Panc1 (cell line): ENCODE measurements at places on chromosomes 7 and 10.

DNA sequence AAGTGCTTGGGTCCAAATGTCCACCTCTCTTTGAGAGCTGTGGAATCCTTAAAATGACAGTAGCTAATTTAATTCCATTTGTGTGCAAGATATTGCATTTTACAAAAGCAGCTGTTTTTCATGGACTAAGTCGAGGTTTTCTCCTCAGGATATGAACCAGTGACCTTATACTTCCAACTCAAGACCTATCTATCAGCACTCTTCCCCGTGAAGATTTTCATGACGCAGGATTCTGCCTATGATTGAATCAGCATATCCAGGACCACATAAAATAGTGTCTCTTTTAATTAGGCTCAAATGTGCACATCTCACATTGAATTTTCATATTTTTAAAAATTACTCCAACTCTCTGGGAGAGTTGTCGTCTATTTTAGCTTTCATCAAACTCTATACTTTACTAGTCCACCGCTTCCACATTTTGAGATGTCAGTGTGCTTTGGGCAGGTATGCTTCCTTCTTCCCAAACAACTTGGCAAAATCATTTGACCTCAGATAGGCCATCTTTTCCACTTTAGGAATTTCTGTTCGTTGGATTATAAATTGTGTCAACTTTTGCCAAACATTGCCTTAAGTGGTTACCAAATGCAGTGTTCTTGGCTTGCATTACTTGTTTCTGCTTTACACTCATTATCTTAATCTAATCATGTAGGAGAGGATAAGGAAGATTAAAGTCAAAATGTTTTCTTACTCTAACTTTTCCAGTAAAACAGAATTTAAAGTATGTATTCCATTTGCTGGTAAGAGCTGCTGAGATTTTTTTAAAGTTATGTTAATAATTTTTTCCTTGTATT lies 39.4 kb downstream of the SEMA3A start:
- DNase-seq = no peak

DNA sequence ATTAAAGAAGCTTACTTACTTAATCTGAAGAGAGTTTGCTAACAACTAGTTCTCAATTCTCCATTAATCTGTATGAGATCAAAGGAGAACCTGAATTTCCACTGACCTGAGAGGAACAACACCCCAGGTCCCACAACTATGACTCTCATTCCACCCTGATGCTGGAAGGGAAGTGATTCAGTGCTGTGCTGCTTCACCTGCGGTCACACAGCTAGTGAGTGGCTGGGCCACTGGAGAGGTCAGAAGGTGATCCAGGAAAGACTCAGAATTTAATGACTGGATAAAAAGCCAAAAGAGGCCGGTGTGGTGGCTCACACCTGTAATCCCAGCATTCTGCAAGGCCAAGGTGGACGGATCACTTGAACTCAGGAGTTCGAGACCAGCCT lies 23.6 kb downstream of the SORBS1 start:
- no peak for DNase-seq

- DNase-seq = no peak
These were observed 67.3 kb downstream of the EPDR1 start for GRCh38 chr7:37987732-37988131.

- DNase-seq = no peak
These were observed 8.6 kb downstream of the TRIM56 start for GRCh38 chr7:101093906-101094305.
